ENCODE measurements at places on chromosomes 1 and 21.

- no peak for DNase-seq
Measured at GRCh38 chr1:115647919-115648650, 6.3 kb downstream of the VANGL1 start.

DNA sequence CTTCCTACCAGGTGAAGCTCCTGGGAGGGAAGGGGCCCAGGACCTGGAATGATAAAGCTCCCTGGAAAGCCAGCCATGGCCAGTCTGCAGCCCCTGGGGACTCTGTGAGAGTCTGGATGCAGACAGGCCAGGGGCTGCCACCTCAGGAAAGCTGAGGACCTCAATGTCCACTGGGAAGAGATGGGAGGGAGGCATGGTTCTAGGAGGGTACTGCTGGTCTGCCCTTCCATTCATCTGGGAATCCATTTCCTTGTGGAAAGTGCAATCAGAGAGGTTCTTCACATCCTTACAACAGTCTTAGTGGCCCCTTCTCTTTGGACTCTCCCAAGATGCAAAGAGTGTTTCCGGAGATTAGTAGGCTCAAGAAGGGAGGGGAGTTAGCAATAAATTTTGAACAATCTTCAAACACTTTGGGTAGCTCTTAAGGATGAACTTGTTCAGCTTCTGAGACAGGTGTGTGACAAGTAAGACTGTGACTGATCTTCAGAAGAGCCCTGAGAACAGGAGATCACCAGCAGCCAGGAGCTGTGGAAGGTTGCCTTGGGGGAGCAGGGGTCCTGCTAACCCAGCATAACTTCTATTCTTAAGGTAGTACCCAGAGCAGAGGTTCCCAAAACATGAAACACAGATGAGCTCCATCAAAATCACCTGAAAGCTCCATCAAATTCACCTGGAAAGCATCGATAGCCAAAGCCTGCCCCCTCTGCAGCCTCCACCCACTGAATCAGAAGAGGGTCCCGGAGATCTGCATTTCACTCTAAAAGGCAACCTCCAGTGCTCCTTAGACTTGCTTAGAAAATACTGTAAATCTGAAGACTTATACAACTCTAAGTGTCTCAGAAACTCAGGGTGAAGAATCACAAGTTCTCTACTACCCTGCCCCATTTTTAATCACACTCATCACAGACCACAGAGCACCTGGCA lies 616 bp upstream of the LAX1 start:
- DNase-seq, result no peak

DNA sequence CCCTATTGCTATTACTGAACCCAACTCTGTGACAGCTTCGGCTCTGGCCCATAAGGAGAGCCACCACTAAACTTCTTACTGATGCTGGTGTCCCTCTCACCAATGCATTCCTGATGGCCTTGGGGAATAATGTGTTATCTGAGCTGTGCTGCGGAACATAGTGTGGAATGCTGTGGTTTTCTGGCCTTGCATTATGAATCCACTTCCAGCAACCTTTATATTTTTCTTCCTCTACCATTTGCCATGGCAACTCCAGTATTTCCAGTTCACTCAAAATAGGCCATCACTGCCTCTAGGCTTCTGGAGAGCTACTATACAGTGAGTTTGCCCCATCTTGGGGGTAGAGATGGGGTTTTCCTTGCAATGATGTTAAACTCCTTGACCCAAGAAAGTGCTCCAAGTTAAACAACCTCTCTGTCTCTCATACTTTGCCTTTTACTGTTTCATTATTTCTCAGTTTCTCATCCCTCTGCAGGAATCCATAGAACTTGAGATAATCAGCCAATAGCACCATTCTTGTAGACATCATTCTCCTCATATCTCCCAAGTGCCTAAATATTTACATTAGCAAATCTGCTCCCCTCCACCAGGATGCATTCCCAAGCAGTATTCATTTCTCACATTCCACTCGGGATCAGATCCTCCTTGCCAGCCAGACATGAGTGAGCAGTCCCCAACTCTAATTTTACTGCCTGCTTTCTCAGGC lies 11.1 kb upstream of the RAVER2 start:
- DNase-seq, result no peak

GRCh38 chr1:229871078-229871676 lies 195.9 kb upstream of the GALNT2 start:
- DNase-seq, result no peak

DNA sequence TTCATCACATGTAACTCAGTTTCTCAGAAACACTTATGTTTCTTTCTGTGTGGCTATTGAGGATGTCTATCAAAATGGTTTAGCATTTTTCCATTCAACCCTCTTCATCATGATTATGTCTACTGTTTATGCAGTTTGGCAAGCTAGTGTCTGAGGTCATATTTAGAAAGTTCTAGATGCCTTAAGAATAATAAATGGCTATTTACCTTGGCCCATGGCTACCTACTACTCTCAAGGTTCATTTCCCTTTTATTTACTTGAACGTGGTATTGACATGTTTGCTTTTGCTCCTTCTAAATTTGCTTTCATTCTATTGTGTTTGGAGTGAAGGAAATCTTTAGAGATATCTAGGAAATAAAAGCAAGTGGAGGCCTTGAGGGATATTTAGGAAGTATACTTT lies 193.7 kb upstream of the OLFM3 start:
- DNase-seq, result no peak

DNA sequence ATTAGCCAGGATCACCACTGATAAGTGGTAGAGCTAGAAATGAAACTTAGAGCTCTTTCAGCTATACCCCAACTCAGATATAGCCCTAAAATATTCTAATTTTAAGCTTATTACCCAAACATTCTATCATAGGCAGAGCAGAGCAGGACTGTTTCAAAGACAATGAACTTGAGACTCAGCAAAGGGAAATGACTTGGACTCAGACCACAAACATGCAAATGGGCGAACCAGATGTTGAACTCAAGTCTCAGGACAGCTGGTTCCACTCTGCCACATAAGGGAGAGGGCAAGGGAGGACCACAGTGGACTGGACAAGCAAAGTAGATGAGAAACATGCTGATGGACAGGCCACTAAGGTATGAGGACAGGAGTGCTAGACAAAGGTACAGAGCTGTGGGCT lies 315.3 kb downstream of the OMA1 start:
- no peak for DNase-seq

DNA sequence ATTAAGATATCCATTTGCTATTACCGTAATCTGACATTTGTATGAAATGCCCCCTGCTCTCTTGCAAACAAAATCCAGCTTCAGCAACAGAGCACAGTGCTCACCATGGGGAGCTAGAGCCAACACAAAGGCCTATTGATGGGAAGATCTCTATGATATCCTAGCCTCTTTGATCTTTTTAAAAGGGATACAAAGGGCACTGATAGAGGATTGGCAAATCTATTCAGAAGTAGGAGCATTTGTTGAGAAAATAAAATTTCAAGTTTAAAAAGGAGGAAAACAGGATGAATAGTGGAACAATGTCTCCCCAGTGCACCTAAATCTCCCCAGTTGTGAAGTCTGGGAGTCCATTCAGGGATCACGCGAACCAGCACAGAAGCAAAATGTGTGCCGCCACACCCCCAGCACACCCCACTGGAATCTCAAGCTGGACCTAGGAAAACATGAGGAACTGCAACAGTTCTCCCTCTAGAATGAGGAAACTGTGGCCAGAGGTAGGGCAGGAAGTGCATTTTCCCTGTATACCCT lies 32.2 kb downstream of the MRAP start:
- DNase-seq, result no peak

DNA sequence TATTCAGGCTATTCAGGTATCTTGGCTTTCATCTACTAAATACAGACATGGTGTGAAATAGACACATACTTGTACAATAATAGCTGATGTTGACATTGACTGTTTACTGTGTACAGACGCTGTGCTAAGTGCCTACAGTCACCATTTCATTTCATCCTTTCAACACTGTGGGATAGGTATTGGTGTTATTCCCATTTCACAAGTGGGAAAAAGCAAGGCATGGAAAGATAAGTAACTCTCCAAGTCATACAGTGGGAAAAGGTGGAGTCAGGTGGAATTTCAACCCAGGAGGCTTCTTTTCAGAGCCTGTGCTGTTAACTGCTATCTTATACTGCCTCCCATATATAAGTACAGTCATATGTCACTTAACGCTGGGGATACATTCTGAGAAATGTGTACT lies 49.6 kb upstream of the ATP1A1 start:
- no peak for DNase-seq

GRCh38 chr1:91791103-91791502 lies 94.8 kb downstream of the TGFBR3 start:
- no peak for DNase-seq

DNA sequence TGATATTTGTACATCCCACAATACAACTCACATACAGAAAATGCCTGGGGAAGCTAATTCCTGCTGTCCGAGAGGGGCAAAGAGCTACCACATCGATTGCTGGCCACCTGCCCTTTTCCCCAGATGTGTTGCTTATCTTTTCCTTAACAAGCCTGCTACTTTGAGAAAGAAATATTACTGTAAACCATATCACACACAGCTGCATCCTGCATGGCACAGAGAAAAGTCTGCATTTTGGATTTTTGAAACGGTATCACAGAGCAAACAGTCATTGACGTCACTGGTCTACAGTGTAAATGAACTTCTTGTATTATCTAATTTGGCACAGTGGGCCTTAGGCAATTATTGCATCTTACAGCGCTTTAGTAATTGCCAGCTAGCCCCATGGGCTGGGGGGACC lies 164.7 kb downstream of the CLIC6 start:
- no peak for DNase-seq

DNA sequence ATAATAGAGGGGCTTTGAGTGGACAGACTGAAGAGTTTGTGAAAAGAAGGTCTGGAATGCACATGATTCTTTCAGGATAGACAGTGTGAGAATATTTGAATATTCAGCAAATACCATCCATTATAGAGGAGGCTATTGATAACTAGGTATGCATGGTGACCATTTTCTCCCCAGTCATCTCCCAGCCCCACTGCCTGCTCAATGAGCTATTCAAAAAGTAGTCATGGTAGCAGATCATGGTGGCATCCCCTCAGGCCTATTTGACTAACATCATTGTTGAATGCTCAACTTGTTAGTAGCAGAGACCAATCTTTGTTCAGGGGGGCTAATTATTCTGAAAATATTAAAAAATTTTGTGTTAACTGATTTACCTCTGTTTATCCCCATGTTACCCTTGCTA lies 311.6 kb downstream of the S1PR1 start:
- no peak for DNase-seq

GRCh38 chr1:230248889-230249270 lies 177.3 kb downstream of the PGBD5 start:
- no peak for DNase-seq

DNA sequence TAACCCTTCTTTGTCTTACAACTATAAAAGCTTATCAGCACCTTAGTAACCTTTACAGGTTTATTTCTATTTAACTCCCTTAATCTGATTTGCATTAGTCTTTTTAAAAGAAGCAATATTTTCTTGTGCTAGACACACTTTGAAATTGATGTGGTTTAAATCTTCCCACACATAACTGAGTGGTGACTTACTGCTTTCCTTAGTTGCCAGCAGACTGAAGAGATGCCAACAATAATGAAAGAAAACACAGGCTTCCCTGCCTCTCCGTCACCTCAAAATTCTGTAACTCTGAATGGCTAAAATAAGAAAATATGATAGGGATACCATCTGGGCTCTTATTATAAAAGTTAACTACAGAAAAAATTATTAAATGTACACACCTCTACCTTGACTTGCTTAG lies 196.8 kb downstream of the PTBP2 start:
- no peak for DNase-seq

GRCh38 chr1:186670297-186671135 lies 9.7 kb downstream of the PTGS2 start:
- no peak for DNase-seq

- DNase-seq, result peak; percentile 56
Measured at GRCh38 chr1:20255666-20256065, 35.0 kb upstream of the VWA5B1 start.

DNA sequence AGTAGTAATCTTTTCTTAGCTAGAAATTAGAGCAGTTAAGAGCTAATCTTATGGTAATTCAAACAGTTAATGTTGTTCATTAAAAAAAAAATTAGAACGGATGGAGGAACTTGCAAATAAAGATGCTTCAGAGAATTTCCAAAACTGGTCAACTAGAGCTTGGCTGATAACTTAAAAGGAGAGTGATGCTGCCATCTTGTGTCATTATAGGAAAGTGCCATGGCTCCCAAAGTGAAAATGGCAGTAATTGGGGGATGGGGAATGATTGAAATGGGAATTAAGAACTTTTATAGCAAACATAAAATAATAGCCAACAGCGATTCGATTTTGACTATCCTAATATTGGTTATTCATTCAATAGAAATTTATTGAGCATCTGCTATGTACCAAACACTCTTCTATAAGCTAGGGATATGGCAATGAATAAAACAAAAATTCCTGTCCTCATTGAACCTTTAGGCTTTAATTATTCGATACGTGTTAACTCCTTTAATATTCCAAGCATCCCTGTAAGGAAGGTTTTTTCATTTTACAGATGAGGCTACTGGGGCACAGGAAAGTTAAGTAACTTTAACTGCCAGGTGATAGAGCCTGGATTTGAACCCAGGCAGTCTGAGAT lies 5.7 kb upstream of the PLPP3 start:
- DNase-seq, result peak; percentile 59

DNA sequence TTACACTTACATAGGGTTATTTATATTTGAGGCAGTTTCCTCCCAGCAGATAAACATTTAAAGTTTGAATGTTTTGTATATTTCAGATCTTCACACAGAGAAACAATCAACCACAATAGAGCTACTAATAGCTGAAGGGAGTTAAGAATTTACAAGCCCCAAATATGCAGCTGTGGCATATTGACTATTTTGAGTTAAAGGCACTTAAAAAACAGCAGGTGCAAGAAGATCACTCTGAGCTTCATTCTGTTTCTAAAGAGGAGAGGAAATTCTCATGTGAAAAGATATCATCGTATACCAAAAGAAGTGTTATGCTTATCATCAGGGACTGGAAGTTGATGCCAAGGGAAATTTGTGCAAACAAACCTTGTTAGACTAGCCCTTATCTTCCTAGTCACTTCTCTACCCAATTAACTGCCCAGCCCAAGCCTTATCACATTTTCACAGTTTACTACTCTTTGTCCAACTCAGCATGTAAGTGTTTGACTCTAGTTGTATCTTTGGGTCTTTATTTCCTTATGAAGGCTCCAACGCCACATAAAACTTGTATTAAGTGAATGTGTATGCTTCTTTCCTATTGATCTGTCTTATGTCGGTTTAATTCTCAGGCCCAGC lies 66.3 kb upstream of the COG2 start:
- no peak for DNase-seq

DNA sequence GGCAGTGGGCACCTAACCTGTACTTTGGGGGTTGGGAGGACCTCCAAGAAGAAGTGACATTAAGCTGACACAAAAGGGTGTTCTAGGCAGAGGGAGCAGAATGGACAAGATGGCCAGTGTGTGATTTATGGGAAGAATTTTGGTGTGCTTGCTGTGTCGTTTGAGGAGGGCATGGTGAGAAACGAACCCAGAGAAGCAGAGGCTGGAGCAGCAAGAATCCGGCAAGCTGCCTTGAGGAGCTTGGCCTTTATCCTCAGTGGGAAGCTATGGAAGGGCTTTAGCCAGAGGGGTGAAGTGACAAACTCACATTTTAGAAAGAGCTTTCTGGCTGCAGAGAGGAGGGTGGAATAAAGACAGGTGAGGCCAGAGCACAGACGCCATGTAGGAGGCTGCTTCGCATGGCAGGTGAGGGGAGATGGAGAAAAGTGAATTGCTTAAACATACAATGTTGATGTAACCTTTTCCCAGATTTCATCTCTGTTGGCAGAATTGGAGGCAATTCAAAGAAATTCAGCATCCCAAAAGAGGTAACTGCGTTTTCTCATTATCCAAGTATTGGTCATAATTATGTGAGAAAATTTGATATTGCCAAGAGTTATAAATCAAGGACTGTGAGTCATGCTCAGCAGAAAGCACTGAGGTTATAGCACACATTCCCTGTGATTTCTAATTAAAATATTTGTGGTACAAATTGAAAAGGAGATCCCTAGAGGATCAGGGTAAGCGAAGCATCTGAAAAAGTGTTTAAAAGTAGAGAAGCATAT lies 26.5 kb downstream of the TRIM45 start:
- no peak for DNase-seq

Data from RWPE1 (cell line).